ENCODE measurements at places on chromosomes 4 and X.

DNA sequence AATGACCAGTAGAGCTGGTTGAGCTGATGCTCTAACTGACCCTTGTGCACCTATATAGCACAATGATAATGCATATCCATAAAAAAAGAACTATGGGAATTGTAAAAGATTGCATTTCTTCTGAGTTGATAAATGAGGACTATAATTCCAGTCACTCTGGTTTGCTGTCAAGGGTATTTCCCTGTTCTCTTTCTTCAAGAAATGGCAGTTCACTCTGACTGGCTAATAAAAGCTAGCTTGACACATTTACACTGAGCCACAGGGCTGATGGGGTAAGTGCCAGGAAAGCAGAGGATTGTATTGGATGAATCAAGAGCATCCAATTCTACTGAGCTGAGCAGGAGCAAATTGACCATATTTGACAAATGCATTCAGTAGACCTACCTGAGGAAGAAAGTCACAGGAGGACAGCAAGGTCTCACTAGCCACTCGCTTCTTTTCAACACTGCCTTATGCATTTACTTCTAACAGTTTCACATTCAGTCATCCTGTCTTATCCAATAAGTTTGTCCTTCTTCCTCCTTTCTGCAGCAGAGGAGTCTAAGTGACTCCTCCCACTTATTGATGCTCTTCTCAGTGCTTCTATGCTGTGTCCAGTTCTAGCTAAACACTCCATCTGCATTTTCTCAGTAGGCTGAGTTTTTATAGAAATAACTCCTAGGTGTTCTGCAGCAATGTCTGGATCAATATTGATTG, 43.0 kb downstream of the RBMX2 start:
- no peak for DNase-seq

- DNase-seq: no peak
These were observed 771.3 kb upstream of the PCDH7 start for GRCh38 chr4:29948858-29949257.

DNA sequence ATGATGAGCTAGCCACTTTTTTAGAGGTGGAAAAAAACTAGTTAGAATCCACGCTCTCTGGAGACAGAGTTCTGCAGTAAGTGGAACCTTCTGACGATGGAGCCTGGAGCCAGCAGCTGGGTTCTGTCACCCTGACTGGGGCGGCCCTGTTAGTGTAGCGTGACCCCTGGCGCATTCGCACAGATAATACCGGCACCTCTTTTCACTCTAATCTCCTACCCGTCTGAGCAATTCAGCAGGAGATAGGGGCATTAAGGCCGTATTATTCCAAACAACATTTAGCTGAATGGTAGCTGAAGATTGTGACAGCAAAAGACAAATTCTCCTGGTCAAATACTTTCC, 292.6 kb downstream of the FBXO8 start:
- no peak for DNase-seq

- DNase-seq: no peak
These were observed 154.1 kb upstream of the FAM241A start for GRCh38 chr4:111991163-111991562.

GRCh38 chr4:176875446-176875930, 82.8 kb upstream of the VEGFC start:
- no peak for DNase-seq
